Heart right ventricle (tissue), 16 donors: ENCODE measurements at places on chromosomes 5 and 9. TPM values are rescaled to one million over a fixed set of nuclear protein-coding genes. Genes with fewer than 3 reads are reported as not detected.

The GDF9 gene
- total RNA-seq = 0.32 TPM

The PLEKHG4B gene
- not detected for total RNA-seq

The WNT8A gene
- not detected for total RNA-seq

DNA sequence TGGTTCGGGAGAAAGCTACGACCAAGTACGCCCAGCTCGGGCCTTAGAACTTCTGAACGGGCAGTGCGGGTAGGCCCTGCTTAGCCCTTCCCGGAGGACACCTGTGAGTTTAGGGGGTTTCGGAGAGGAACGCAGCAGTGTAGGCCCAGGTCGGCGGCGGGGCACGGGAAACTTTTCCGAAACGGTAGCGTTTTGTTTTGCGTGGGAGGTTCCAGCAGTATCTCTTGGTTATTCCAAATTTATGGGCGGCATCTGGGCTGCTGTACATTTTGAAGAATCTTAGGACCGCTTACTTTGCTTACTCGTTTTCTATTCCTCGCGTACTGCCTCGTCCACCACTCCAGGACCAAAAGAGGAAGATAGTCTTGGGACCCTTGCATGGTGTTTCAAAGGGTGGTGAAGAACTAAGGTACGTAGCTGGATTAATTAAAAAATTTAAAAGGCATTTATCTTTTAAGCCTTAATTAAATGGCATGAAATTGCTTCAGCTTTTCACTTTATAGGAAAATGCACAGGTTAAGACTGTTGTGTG, 492 bp downstream of the TENT2 start:
- H3K36me3 ChIP-seq = peaks cover 29% of the 10 kb centered on the region
- peaks cover 18% of the 10 kb centered on the region for H3K4me1 ChIP-seq
- DNase-seq = no peak
- H3K27ac ChIP-seq = peak overlapping the region; percentile 85
- H3K27me3 ChIP-seq = no peaks in the 10 kb centered on the region

DNA sequence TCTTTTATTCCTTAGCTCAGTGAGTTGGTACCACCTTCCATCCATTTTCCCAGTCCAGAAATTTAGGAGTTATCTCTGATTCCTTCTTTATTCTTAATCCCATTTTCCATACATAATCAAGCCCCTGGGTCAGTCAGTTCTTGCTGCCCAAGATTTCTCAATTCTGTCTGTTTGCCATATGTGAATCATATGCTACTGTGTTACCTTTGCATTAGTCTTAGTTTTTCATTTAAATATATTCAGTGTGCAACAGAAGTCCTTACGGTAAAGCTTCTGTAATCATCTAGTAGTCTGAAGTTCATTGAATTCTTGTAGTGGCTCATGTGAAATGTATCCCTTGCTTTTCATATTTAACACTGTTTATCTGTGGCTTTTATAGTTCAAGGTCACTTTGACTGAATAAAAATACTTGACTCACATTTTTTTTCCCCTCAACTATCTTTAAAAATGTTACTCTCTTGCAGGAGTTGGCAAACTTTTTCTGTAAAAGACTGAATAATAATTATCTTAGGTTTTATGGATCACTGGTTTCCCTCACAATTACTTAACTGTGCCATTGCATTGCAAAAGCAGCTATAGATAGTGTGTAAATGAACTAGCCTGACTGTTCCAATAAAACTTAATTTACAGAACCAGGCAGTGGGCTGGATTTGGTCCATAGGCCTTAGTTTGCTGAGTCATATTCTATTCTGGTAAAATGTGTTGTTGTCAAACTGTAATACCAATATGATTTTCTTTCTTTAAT, 6.9 kb downstream of the KIAA1958 start:
- no peak overlapping the region for H3K4me3 ChIP-seq
- H3K27me3 ChIP-seq = peaks cover 12% of the 10 kb centered on the region
- DNase-seq = no peak
- H3K4me1 ChIP-seq = peaks cover 19% of the 10 kb centered on the region

DNA sequence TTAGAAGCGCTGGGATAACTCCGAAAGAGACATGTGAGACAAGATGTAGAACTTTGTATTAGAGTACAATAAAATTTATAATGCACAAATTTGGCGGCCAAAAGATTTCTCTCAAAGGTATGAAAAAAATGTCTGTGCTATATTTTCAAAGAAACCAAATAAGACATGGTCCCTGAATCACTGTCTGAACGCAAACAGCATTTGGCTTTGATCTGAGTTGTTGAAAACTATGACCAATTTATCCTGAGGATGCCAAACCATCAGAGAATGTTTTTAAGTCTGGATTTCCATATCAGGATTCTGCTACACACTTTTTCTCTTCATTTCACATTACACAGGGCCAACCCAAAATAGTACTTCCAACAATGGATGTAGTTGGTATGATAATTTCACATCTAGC, 9.9 kb upstream of the GLIS3 start:
- no peak overlapping the region for H3K4me3 ChIP-seq
- no peak overlapping the region for H3K27ac ChIP-seq
